ENCODE measurements at places on chromosomes 1 and 21. TPM values are rescaled to one million over a fixed set of nuclear protein-coding genes. Genes with fewer than 3 reads are reported as not detected.

NEXN gene
- 370 TPM for total RNA-seq

SYTL1 gene
- total RNA-seq: 0.43 TPM

CD1C gene
- total RNA-seq: 0.19 TPM

CYP4A11 gene
- total RNA-seq: not detected

PLPPR4 gene
- total RNA-seq: 0.11 TPM

CLEC20A gene
- not detected for total RNA-seq

RASSF5 gene
- total RNA-seq: 3.9 TPM

OR2L8 gene
- not detected for total RNA-seq

EXOC8 gene
- 10.7 TPM for total RNA-seq

PTPRC gene
- total RNA-seq: 7.2 TPM

GCSAML gene
- 0.24 TPM for total RNA-seq

GREM2 gene
- total RNA-seq: not detected

CITED4 gene
- 43.6 TPM for total RNA-seq

TCEA3 gene
- total RNA-seq: 72.7 TPM

FCRL5 gene
- total RNA-seq: 0.11 TPM

HSD3B1 gene
- not detected for total RNA-seq

ARHGEF16 gene
- 0.89 TPM for total RNA-seq

PCSK9 gene
- total RNA-seq: not detected

PCBP3 gene
- 2.0 TPM for total RNA-seq

IQCC gene
- total RNA-seq: 0.97 TPM

WNT4 gene
- not detected for total RNA-seq

MAP10 gene
- total RNA-seq: 2.8 TPM

PIGP gene
- total RNA-seq: 34.0 TPM

ANGPTL3 gene
- total RNA-seq: not detected

ARMH1 gene
- total RNA-seq: 0.83 TPM

TSNAX gene
- 22.8 TPM for total RNA-seq

ZSWIM5 gene
- total RNA-seq: 0.81 TPM

NOC2L gene
- total RNA-seq: 42.8 TPM

BARHL2 gene
- total RNA-seq: not detected

ECE1 gene
- total RNA-seq: 45.3 TPM

SPRR2G gene
- total RNA-seq: not detected

OVAAL gene
- 1.1 TPM for total RNA-seq

Measured in Right ventricle myocardium superior (tissue), 1 donor.